ENCODE measurements at places on chromosomes 6 and 20.
A peak's percentile ranks its signal among the peaks of the same experiment; 100 is the strongest.

DNA sequence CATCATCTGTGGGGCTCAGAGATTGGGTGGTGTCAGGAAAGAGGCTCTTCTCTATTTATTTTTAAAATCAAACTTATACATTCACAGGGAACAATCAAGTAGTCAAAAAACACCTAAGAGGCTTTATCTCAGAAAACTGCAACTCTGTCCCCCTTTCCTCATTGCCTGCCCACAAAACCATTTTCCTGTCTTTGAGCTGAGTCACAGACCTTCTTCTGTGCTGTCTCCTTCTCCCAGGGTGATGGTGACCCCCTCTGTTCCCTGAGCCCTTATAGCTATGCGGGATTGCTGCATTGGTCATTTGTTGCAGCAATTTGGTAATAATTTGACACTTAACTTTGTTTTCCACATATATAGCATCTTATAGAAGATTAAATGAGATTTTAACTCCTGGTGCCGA lies 195.2 kb upstream of the PROKR2 start:
- DNase-seq: no peak

DNA sequence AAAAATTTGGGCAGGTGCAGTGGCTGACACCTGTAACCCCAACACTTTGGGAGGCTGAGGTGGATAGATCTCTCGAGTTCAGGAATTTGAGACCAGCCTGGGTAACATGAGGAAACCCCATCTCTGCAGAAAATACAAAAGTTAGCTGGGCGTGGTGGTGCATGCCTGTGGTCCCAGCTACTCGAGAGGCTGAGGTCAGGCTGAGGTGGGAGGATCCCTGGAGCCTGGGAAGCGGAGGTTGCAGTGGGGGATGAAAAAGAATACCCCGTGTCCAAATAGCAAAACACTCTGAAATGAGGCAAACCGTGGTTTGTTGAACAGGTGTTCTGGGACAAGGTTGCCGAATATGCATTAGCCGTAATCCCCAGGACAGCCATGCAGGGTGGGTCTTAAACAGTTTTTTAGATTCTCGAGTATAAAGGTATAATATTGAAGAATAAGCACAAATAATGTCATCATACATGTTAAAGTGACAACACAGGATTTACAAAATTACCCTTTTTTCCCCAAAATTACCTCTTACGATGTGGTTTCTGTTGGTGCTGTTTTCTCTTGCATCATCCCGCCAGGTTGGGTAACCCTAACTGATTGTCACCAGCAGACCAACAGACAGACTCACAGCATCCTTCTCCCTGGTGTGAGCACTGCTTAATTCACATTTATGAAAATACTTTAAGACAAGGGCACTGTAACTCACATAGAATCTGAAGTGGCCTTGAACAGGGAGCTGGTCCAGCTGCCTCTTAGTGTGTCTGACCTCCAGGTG lies 9.1 kb downstream of the DNAJC5 start:
- DNase-seq: no peak

- DNase-seq: no peak
Measured at GRCh38 chr6:47574789-47575188, 97.2 kb downstream of the CD2AP start.

DNA sequence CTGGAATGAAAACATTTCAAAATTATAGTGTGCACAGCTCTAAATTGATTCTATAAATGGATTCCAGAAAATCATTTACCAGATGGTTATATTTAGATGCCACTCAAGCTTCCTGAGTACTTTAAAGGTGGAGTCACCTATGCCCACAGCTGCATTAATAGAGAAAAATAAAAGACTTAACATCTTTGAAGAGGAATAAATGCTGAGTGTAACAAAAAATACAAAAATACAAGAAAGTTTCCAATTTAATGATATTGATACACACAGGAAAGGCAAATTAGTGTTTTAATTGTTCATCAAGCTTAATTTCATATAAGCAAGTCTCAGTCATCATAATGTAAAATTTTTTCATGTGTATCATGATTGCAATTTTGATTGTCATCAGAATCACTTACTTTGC lies 89.5 kb upstream of the MANEA start:
- no peak for DNase-seq

- no peak for DNase-seq
Measured at GRCh38 chr20:40932436-40932835, 96.2 kb upstream of the TOP1 start.

- DNase-seq: no peak
Measured at GRCh38 chr6:106159531-106159940, 73.4 kb downstream of the PRDM1 start.

DNA sequence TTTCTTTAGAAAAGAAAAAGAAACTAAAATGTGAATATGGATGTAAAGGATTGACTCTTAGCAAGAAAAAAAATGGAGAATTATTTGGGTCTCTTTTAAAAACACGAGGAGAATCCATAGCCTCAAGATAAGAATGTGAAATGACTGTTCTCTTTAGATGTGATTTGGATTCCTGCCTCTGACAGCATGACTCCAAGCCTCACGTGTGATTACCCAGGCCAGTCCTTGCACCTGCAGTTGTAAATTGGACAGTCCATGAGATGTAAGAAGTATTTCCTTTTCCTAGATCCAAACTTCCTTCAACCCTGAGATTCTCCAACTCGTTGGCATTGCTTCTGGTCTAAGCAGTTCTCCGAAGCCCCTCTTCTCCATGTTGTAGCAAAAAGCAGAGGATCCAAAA lies 31.9 kb downstream of the SLC2A12 start:
- DNase-seq: no peak

- DNase-seq: no peak
Measured at GRCh38 chr6:109507490-109508072, 24.6 kb upstream of the ZBTB24 start.

DNA sequence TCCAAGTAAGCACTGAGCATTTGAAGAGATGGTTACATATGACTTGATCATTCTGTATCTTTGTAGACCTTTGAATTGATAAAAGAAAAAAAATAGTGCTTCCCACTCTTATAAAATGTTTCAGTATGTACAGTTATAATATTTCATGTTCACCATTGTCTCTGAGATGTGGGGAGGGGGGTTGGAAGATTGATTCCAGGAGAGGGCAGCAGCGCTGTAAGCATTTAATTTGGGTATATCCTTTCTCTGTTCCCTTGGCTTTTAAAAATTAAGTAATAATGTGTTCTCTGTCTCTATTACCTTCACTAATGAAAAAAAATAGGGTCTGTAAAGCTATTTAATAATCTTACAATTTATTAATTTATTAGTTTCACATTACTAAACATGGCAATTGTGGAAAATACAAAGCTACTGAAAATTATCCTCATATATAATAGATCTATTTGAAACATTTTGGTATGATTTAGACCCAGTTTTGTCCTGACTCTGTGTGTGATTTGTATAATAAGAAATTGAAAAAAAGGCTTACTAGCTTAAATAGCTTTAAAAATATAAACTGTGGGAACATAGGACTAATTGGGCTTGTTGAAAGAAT lies 341.2 kb downstream of the CDKAL1 start:
- no peak for DNase-seq

DNA sequence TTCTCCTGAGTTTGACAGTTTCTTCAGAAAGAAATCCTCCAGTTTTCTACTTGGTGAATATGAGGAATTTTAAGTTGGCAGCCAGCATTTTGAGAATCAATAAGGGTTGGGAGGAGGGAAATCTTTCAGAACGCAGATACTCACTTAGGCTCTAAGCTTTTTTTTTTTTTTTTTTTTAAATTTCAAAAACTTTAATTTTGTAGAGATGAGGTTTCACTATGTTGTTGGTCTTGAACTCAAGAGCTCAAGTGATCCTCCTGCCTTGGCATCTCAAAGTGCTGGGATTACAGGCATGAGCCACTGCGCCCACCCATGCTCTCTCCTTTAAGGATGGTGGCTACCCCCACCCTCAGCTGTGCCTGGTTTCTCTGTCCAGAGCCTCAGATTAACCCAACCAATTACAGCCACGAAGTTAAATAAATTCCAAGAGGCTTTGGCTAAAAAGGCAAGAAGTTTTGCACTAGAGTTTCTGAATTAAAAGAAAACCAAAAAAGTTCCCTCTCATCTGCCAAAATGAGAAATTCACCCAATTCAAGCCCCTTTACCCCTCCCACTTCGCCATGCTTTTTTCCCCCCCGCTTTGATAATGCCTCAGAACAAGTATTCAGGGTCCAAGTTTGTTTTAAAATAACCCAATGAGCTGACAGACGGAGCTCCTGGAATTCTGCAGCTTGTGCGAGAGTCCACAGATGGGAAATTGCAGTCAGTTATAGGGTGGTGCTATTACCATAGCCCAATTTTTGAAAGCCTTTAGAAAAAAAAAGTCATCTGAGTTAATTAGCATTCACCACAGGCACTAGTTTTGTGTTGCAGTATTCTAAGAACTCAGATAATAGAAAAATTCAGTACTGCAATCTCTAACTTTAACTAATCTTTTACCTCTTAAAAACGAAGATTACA lies 94.3 kb upstream of the BEND3 start:
- DNase-seq: no peak

DNA sequence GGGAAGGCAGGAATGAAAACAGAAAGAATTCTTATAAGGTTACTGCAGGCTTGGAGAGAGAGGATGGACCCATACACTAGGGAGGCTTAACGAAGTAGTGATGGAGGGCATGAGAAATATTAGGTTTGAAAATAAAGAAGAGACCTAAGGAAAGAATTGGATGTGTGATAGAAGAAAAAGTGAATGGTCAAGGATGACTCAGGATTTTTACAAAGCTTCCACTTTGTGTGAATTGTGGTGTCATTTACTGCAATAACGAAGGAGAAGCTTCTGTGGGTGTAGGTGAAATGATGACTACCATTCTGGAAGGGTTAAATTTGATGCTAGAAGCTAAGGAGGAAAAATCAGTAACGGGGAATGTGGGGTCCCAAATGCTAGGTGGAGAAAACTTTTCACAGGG lies 191.2 kb downstream of the UTRN start:
- no peak for DNase-seq

- DNase-seq: no peak
Measured at GRCh38 chr20:48686238-48687116, 141.3 kb downstream of the PREX1 start.

- no peak for DNase-seq
Measured at GRCh38 chr20:50743087-50743486, 11.7 kb downstream of the PARD6B start.

DNA sequence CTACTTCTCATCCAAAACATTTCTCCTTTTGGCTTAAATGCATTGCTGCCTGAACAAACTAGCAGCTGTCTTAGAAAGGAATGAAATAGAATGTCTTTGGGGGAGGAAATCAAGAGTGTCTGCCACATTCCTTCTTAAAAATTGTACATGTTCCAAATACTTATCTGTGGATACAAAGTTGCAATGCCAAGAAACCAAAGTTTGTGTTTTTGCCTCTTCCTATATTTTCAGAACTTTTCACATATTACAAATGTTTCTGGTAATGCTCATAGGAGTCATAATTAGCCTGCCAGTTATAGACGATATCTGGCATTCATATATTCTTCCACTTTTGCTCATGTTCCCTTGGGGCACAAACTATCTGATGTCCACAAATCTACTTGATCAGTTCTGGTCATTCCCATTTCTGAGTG lies 165.5 kb upstream of the BMP5 start:
- DNase-seq: no peak

DNA sequence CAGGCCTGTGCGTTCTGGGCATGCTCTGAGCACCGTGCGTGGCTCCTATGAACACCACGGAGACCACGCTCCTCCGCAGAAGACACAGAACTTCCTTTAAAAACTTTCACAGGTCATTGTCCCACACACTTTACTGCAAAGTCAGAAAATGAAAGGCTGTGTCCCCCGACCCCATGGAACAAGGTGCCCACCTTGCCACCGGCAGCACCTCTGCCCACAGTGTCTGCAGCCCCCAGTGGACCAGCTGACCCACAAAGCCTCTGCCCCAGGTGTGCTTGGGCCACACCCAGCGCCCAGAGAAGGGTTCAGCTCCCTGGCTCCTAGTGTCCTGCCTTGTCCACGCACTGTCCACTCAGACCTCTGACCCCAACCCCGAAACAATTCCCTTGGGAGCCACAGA lies 8.7 kb downstream of the TAF4 start:
- no peak for DNase-seq

GRCh38 chr20:32972181-32973076 lies 31.8 kb downstream of the SUN5 start:
- DNase-seq: peak; percentile 62

- DNase-seq: no peak
Measured at GRCh38 chr6:104705916-104706442, 153.7 kb downstream of the HACE1 start.

DNA sequence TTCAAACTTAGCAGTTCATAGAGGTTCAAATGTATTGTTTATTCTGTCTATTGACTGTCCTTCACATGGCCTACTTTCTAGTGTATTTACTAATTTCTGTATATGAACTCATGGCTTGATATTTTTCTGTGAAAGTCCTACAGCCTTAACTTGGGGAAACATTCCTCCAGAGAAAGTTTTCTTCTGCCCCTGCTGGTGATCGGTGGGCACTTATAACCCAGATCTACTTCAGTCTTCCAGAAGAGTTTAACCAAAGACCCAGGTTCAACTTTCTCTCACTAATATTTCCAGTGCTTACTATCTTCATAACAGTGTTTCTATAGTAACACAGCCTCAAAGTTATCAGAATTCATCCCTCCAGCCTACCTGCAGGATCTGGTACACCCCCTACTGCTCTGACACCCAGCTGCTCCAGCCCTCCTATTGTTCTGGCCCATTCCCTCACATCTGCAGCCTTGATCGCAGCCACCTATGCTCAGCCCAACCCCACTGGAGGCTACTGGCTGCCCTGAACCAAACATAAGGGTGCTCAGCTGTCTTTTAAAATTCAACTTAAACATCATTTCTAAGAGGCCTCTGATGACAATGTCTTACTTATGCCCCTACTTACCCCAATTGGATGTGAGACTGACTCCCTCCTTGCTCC lies 72.3 kb downstream of the TBX18 start:
- DNase-seq: no peak

DNA sequence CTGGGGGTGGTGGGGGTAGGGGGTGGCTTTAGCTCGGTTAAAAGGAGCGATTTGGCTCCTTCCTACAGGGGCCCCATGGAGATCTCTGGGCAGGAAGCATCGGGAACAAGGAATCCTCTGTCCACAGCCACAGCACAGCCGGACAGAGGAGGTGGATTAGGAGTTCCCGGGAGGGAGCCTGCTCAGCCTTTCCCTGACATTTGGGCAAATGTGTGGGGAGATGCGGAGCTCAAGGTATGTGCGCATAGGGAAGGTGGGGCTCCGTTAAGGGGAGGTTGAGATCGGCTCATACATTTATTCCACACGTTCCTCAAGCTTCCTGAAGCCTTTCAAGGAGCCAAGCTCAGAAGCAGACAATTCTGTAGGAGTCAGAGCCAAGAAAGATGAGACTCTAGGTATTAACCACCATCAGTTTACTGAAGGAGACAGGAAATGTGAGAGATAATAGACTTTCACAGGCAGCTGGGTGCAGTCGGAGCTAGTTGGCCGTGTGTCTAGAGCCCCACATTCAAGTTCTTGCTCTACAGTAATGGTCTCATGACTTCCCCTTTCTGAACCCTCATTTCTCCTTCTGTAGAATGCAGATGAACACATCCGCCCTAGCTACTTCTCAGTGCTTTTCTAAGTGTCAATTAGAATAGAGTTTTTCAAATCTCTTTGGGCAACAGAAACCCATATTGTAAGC lies 40.8 kb upstream of the EPB41L1 start:
- DNase-seq: no peak

- no peak for DNase-seq
Measured at GRCh38 chr6:45075246-45075645, 252.9 kb upstream of the RUNX2 start.

GRCh38 chr6:126069449-126069848 lies 83.1 kb downstream of the TRMT11 start:
- no peak for DNase-seq

- DNase-seq: no peak
Measured at GRCh38 chr6:9086331-9086730, 651.0 kb upstream of the SLC35B3 start.

GRCh38 chr6:163897030-163897429 lies 482.5 kb downstream of the QKI start:
- no peak for DNase-seq

GRCh38 chr20:16072220-16072619 lies 501.0 kb downstream of the KIF16B start:
- no peak for DNase-seq

Measured in stimulated activated CD8-positive, alpha-beta memory T cell treated with anti-CD3 and anti-CD28 coated beads, Interleukin-2, amount 100 ng/mL, for 1 hour (primary cell).